Fibroblast of lung (primary cell): ENCODE measurements at places on chromosomes 3 and 15. TPM values are rescaled to one million over a fixed set of nuclear protein-coding genes. Genes with fewer than 3 reads are reported as not detected.

The MGLL gene
- total RNA-seq: 15.2 and 60.1 TPM in 2 replicates

The GPR27 gene
- total RNA-seq: under 0.01 TPM in 1 of 2 replicates, not detected in the other

DNA sequence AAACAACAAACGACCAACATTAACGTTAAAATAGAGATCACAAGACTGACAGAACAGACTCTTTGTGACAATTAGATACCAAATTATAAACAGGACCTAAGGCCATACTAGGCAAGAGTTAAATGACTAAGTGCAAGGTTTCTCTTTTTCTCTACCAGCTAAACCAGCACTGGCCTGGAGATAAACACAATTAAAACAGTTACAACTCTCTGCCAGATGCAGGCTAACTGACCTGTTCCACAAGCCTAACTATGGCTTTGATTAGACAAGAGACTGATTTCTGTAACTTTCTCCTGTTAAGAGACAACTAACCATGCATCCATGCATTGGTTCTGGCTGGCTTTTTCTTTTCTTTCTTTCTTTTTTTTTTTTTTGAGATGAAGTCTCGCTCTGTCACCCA lies 1.6 kb upstream of the ARL8B start:
- no peak for DNase-seq

- DNase-seq: peak; percentile 18
These were observed 35.8 kb downstream of the MYH15 start for GRCh38 chr3:108474581-108474980.

GRCh38 chr15:27701956-27702355 lies 397.2 kb downstream of the OCA2 start:
- no peak for DNase-seq

DNA sequence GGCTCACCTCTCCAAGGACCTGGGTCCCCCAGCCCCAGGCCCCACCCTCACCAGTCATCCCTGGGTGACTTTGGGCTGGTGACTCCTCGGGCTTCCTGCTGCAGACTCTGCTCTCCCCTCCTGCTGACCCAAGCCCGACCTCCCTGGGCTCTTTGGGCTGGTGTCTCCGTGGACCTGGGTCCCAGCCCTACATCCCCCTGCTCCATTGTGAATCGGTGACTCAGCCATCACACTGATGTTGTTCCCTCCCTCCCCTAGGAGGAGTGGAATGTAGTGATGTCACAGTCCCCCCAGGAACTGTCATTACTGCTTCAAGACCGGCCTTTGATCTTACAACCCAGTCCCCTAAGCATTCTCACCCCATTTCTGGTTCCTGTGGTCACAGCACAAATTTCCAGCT lies 83.7 kb downstream of the ADAMTS7 start:
- peak; percentile 61 for DNase-seq

GRCh38 chr15:69394556-69395282 lies 19.4 kb upstream of the KIF23 start:
- peak; percentile 69 for DNase-seq

DNA sequence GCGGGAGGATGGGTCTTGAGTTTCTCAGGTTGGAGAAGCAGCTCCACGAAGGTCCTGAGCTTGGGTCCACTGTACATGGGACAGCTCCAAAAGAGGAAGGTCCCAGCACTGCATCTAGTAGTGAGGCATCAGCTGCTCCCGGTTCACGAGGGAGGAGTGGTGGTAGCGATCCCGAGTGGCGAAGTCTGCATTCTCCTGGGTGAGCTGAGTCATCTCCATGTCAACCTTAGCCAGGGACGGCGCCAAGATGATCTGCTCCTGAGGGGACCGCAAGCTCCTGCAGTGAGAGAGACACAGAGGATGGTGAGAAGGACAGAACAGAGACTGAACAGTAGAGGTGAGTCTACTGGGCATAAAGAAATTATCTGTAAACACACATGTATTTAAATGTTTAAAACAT lies 28.0 kb upstream of the HEG1 start:
- peak; percentile 38 for DNase-seq
